ENCODE measurements at places on chromosomes 1 and 21.
A peak's percentile ranks its signal among the peaks of the same experiment; 100 is the strongest.

DNA sequence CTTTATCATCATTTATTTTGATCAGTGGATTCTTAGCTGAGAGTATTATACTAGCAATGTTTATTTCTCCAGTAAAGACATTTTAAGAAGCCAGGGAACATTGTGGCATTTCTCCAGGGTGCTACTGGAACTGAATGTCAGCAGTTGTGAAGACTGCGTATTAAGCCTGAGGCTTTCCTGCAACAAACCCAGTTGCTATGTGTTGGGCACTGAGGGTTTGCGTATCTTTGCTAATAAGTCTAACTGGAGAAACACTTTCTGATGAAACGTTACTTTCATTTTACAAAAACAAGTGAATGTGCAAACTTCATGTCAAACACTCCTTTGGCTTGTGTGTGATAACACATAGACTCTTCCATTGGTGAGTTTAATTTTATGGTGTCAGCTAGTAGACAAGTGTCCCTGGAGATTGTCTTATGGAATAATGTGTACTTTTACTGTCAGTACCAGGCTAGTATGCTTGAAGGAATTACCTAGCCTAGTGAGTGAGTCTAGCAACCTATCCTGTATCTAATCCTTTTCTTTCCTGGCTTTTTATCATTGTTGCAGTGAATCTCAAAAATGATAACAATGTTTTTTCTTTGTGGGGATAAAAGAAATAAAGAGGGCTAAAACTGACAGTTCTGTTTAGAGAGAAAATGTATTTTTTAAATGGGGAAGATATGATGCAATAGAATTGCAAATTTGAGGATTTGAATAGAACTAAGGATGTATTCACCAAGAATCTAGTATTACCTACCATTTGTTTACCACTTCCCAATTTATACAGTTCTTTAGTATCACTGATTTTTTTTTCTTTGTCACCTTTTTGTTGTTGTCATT lies 70.1 kb downstream of the MTR start:
- no peak for DNase-seq

- DNase-seq: no peak
Measured at GRCh38 chr1:151837884-151838221, 1.8 kb downstream of the C2CD4D start.

DNA sequence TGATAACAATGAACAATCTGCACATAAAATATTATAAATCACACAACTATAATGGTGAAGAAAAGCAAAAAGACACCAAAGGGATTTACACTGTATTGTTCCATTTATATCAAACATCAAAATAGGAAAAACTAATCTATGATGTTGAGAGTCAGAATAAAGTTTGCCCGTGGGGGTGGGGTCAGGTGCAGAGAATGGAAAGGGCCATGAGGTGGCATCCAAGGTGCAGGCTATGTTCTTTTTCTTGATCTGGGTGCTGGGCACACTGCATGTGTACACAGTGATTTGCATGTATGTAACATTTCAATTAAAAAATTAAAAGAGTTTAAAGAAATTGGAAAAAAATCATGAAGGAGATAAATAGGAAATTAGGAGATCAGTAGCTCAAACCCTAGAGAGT lies 127.3 kb downstream of the DSCAM start:
- no peak for DNase-seq

- no peak for DNase-seq
Measured at GRCh38 chr1:12634156-12634555, 9.7 kb upstream of the AADACL4 start.

DNA sequence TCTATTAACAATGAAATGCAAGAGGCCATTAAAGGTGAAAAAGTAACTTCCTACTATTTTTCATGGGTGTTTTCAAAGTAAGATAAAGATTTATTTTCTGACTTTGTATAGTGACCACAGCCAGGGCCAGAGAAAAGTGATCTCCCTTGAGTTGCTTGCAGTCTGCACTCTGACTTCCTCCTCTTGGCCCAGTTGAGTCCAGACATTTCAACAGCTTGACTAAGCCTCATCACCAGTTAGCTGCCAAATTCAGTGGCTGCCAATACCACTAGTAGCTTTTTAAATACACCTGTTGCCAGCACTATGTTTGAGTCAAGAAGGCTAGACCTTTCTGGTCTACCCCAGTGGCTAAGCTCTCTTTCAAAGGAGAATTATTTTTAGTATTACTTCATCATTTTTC lies 3.7 kb upstream of the NEK7 start:
- DNase-seq: no peak

DNA sequence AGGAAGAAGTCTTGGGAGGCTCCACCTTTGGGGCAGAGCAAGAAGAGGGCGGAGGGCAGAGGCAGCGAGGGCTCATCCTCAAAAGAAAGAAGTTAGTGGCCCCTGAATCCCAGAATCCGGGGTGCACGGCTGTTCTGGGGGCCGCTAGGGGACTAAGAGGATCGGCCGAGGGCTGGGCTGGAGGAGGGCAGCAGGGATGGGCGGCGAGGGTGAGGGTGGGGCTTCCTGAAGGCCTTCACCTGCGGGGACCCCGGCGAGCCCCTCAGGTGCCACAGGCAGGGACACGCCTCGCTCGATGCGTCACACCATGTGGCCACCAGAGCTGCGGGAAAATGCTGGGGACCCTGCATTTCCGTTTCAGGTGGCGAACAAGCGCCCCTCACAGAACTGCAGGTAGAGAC lies 23.9 kb downstream of the COL6A1 start:
- peak; percentile 42 for DNase-seq

- no peak for DNase-seq
Measured at GRCh38 chr1:172672720-172673119, 13.8 kb downstream of the FASLG start.

DNA sequence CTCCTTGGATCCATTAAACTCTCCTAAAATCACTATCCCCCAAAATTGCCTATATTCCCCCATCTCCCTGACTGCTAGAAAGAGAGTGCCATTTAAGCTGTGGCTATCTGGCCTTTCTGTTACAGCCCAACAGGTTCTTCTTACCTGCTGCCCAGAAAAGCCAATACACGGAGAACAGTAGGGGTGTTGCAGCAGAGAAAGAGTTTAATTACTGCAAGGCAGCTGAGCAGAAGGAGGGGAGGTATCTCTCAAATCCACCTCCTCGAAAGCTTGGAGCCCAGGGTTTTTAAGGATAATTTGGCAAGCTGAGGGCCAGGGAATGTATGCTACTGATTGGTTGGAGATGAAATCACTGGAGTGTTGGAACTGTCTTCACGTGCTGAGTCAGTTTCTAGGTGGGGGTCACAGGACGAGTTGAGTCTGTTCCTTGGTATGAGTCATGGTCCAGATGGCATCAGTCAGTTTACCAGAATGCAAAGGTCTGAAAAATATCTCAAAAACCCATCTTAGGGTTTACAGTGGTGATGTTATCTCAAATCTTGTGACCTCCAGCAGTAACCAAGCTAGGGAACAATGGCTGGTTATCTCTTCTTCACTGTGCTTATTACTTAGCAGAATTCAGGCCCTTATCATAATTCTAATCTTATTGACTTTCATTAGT lies 89.8 kb downstream of the SMYD3 start:
- DNase-seq: no peak

DNA sequence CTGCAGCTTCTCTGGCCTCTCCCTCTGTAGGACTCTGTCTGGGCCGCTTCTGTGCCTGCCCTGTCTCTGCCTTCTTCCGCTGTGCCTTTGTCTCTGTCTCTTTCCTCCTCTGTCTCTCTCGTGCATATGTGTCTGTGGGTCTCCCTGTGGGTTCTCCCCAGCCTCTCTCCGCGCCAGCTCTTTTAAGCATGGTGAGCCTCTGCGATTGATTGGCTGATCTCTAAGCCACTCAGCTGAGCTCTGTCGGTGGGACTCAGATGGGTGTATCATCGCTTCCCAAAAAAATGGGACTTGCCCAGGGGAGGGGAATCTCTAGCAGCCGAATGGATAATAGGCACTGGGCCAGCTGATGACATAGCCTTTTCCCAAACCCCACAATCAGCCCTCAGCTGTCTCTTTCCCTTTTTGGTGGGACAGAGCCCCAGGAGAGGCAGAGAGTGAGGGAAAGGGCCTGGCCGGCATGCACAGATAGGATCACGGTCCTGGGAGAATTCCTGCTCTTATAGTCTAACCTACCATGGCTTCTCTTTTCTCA lies at the start of gene ADAMTS4:
Gene ADAMTS4 (minus strand): TSS at position 158 of the 535 bp plus-strand sequence. CDS start 427 bp downstream, outside the sequence.
- peak; percentile 83 for DNase-seq

DNA sequence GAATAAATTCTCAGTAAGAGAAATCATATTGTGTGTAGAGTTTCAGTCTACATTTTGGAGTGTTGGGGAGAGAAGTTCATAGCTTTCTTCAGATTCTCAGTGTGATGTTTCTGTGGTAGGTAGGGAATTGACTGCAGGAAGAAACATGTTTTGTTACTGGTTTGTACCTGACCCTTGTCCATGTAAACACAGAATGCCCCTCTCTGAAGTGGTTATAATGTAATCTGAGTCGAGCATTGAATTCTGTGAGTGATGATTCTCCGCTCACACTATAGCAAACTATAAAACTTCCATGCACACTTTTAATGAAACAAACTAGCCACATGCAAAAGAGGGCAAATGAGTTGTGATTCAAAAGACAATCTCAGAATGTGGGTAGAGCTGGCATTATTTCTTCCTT lies 433.2 kb downstream of the USP25 start:
- DNase-seq: no peak

DNA sequence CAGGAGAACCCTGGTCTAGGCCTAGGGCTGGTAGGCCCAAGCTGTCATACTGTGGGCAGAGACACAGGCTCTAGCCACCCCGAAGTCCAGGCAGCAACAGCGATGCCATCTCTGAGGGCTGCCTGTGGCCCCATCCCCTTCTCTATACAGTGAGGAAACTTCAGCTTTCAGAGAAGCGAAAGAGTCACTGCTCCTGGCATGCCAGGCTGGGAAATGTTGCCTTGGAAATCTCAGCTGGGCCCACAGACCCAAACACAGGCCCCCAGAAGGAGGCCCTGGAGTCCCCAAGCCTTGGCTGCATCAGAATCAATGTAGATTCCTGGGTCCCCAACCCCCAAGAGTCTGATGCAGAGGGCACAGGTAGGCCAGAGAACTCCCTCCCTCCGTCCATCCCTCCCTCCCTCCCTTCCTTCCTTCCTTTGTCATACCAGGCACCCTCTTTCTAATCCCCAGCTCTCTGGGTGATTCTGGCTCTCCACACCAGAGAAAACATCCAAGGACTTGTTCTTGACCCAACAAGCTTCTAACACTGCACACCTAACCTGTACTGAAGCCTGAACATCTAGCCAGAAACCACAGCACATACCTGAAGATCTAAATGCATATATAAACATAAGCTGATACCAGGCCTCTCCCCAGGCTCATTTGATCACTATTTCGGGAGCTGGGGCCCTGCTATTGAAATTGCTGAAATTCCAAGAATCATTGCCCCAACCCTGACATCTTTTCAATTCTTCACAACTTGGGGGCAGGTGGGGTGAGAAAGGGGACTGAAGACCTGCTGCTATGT lies 143.2 kb upstream of the EDN2 start:
- no peak for DNase-seq

Data from ovary (tissue), 10 donors.